ENCODE measurements at places on chromosomes 1 and 21. TPM values are rescaled to one million over a fixed set of nuclear protein-coding genes. Genes with fewer than 3 reads are reported as not detected.

OPTC gene
- not detected for polyA plus RNA-seq

LMO4 gene
- polyA plus RNA-seq, result 16.2 TPM

GRCh38 chr1:110915804-110916203, 42.9 kb downstream of the CD53 start:
- no peaks in the 10 kb centered on the region for H3K27me3 ChIP-seq
- H3K27ac ChIP-seq, result no peak overlapping the region
- DNase-seq, result no peak
- H3K36me3 ChIP-seq, result no peaks in the 10 kb centered on the region

GRCh38 chr1:6891781-6892579, 106.7 kb downstream of the CAMTA1 start:
- no peak overlapping the region for H3K27ac ChIP-seq
- DNase-seq, result no peak
- H3K4me3 ChIP-seq, result no peak overlapping the region
- peaks cover 7% of the 10 kb centered on the region for H3K4me1 ChIP-seq
- no peaks in the 10 kb centered on the region for H3K27me3 ChIP-seq

- H3K27me3 ChIP-seq, result no peaks in the 10 kb centered on the region
- H3K4me3 ChIP-seq, result no peak overlapping the region
- peaks cover 9% of the 10 kb centered on the region for H3K36me3 ChIP-seq
- no peak for DNase-seq
These were observed 180.0 kb downstream of the CDC7 start for GRCh38 chr1:91680556-91681155.

- no peak overlapping the region for H3K4me3 ChIP-seq
- no peak overlapping the region for H3K27ac ChIP-seq
- no peaks in the 10 kb centered on the region for H3K4me1 ChIP-seq
- no peaks in the 10 kb centered on the region for H3K36me3 ChIP-seq
- no peaks in the 10 kb centered on the region for H3K27me3 ChIP-seq
These were observed 107.7 kb downstream of the MAB21L3 start for GRCh38 chr1:116218922-116219321.

DNA sequence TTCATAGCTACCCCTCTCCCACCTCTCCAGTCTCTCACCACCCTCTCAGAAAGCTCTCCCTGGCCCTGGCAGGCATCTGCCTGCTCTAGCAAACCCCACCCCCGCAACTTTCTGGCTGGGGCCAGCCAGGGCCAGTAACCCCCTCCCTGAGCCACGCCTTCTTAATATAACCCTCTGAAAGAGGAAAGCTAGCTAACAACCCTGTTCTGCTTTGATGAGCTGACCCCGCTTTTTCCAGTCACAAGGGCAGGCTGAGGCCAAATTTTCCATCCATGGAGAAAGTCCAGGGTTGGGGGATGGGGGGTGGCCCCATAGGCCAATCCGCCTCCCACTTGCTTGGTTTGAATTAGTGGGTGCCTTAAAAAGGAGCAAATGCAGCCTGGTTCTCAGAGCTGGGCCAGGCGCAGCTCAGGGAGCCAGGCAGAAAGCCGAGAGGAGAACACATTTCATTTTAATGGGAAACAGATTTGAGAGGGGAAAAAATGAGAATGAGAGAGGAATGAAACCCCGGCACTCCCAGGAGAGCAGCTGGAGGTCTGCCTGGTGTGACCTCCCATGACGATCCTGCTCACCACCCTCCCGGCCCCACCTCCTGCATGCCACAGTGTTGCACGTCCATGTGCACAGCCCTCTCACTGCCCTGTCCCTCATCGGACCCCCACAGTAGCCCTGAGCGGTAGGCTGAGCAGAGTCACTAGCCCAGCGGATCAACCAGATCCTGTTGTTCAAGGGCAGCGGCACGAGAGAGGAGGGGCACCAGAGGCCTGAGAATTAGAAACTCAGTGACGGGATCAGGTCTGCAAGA, 62.3 kb downstream of the OPTC start:
- H3K27me3 ChIP-seq, result no peaks in the 10 kb centered on the region
- no peak overlapping the region for H3K27ac ChIP-seq
- no peaks in the 10 kb centered on the region for H3K36me3 ChIP-seq
- peaks cover 6% of the 10 kb centered on the region for H3K4me1 ChIP-seq

Measured in adrenal gland (tissue), 19 donors.